Cardiac atrium fibroblast (primary cell): ENCODE measurements at places on chromosomes 16 and 17. TPM values are rescaled to one million over a fixed set of nuclear protein-coding genes. Genes with fewer than 3 reads are reported as not detected.

The TMEM235 gene
- total RNA-seq = not detected in 2 replicates

The TBC1D3G gene
- total RNA-seq = not detected in 2 replicates

The PKMYT1 gene
- 5.8 and 14.6 TPM in 2 replicates for total RNA-seq

The AFMID gene
- 59.2 and 80.5 TPM in 2 replicates for total RNA-seq

The BLTP2 gene
- total RNA-seq = 71.1 and 102 TPM in 2 replicates

The ACSF3 gene
- total RNA-seq = 24.6 and 30.3 TPM in 2 replicates

The ZNF652 gene
- 26.2 and 26.4 TPM in 2 replicates for total RNA-seq

The DOC2A gene
- not detected in 2 replicates for total RNA-seq

The PKD1 gene
- total RNA-seq = 150 and 153 TPM in 2 replicates

The MYH8 gene
- not detected in 2 replicates for total RNA-seq
